ENCODE measurements at places on chromosomes 4 and X.

- no peak for DNase-seq
These were observed at the start of gene TBC1D9 for GRCh38 chr4:140756319-140757231. TSS of gene TBC1D9 (minus strand) at chr4:140756385. CDS start at chr4:140756045, 340 bp downstream.

GRCh38 chrX:134764202-134764785, 106.0 kb upstream of the PLAC1 start:
- DNase-seq, result no peak

GRCh38 chr4:6984612-6985425, 58.4 kb upstream of the TADA2B start:
- DNase-seq, result no peak

- DNase-seq, result no peak
These were observed 52.5 kb downstream of the JADE1 start for GRCh38 chr4:128861856-128862518.

GRCh38 chr4:99991741-99992140, 41.7 kb upstream of the H2AZ1 start:
- DNase-seq, result no peak

- DNase-seq, result no peak
These were observed 984.4 kb downstream of the RAB28 start for GRCh38 chr4:12499693-12500092.

- DNase-seq, result no peak
These were observed 19.3 kb downstream of the GPR143 start for GRCh38 chrX:9746148-9746888.

DNA sequence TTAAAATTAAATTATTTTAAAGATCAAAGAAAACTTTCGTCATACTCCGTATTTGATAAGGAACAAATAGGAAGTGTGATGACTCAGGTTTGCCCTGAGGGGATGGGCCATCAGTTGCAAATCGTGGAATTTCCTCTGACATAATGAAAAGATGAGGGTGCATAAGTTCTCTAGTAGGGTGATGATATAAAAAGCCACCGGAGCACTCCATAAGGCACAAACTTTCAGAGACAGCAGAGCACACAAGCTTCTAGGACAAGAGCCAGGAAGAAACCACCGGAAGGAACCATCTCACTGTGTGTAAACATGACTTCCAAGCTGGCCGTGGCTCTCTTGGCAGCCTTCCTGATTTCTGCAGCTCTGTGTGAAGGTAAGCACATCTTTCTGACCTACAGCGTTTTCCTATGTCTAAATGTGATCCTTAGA, at the start of gene CXCL8:
Gene CXCL8, plus strand, starts transcription at position 217 of the 426 bp plus-strand sequence. Its CDS starts 90 bp downstream, at position 307.
- DNase-seq, result no peak

DNA sequence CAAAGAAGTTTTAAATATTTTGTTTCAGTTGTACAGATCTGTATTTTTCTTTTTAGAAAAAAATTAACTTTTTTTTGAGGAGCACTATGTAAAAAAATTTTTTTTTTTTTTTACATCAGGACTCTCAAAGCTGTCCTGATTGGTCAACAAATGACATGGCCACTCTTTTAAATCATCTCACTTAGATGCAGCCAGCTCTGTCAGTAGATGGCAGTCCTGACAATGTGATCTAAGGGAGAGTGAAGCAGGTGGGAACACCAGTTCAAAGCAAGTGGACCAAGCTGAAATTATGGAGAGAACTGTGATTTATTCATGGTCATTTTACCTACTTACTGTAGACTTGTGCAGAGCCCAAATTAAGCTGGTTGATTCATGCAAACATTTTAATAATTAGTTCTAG, 174.7 kb upstream of the GPRIN3 start:
- DNase-seq, result no peak

DNA sequence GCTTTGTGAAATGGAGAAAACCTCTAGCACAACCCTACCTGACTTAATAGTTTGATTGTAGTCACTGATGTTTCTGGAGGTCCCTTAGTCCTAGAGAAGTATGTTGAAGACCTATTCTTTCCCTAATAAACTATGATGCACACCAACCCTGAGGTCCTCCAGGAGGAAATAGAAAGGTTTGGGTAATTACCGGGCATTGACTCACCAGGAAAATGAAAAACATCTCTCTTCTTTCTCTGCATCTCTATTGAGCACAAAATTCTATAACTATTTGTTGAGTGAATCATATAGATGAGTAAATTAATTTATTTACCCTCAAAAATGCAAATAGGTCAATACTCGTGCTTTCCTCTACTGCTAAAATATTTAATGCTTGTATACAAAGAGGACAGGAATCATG, 582.4 kb upstream of the FAM241A start:
- no peak for DNase-seq

DNA sequence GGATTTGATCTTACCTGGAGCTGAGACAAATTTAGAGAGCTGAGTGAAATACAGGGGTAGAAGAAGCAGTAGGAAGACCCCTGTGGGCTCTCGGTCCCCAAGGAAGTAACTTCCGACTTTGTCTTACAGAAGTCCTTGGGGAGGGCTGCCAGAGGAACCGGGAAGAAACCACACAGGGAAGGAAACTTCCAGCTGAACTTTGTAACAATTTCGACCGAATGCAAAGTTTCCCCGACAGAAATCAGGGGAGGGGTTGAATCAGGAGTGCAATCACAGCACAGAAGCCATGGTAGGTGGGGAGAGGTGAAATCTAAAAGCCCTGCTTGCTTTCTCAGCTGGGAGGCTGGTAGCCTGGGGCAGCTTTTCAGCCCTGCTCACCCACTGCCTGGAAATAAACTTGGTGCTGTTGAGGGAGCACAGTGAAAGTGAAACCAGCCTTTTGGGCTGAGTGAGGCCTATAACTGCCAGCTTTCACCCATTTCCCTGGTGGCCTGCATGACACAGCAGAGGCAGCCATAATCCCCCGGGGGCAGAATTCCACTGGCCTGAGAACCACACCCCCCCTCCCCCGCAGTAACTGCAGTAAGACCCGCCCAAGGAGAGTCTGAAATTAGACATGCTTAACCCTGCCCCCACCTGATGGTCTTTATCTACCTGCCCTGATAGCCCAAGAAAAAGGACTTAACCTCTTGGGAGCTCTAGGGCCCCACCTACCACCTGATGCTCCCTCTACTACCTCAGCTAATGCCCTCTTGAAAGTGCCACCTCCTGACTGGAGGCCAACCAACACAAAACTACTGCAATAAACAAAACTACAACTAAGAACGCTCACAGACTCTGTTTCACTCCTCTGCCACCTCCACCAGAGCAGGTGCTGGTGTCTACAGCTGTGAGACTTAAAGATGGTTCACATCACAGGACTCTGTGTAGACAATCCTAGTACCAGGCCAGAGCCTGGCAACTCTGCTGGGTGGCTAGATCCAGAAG, 248.2 kb downstream of the PARM1 start:
- no peak for DNase-seq

DNA sequence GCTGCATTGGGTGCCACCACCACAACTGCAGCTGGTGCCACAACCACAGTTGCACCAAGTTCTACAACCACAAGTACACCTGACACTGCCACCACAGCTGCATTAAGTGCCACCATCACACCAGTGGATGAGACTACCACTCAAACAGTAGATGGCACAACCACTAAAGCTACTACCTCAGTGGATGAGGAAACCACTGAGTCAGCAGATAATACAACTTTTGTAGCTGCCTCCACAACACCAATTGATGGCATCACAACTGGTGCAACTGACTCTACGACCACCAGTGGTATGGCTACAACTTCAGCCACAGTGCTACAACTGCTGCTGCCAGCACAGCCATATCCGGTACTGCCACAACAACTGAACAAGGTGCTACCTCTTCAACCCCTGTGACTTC, 35.1 kb upstream of the CABS1 start:
- no peak for DNase-seq

- no peak for DNase-seq
These were observed 1577.5 kb upstream of the PCDH7 start for GRCh38 chr4:29142708-29143107.

DNA sequence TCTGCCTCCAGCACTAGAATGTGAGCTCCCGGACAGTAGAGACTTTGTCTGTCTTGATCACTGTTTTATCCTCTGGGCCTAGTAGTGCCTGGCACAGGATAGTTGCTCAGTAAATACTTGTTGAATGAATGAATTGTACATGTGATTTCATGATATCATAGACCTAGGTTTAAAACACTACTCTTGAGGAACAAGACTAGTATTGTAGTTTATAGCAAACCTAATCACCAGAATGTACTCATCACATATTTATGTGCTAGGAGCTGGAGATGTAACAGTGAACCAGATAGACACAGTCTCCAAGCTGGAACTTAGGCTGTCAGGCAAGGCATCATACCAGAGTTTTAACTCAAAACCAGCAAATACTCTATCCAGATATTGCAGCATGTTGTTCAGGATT, 23.5 kb downstream of the GAB3 start:
- no peak for DNase-seq

DNA sequence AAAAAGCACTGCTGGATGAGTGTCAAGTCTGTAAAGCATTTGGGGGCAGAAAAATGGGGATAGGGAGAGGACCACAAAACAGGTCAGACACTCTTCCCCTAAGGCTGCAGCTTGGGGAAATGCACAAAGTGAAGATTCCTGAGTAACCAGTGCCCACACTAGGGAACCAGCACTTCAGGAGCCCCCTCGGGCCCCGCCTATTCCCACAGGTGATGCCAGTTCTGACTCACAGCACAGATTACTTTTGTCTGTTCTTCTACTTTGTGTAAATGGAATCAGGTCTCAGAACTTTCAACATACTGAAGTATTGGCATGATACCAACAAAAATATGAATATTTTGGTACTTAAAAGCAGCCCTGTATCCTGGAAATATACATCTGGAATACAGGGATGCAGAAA, 112.5 kb downstream of the ADRA2C start:
- DNase-seq, result no peak

DNA sequence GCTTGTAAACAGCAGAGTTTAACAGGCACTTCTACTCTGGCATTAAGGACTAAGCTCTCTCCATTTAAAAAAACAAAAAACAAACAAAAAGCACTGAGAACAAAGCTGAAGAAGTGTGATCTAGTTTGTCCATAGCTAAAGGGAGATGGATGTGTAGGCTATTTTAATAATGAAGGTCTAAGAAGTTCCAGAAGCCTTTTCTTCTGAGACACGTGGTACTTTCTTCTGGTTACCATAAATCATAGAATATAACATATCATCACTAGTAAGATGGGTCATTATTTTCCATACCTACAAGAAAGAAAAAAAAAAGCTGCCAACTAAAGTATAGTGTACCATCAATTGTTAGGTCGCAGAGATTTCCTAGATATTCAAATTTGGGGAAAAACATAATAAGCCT, 722 bp upstream of the NBDY start:
- DNase-seq, result no peak

DNA sequence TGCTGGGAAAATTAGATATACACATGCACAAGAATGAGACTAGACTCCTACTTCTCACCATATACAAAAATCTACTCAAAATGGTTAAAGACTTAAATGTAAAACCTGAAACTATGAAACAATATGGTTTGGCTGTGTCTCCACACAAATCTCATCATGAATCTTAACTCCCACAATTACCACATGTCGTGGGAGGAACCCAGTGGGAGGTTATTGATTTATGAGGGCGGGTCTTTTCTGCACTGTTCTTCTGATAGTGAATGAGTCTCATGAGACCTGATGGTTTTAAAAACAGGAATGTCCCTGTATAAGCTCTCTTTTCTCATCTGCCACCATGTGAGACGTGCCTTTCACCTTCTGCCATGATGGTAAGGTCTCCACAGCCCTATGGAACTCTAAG, 48.5 kb upstream of the DDX60 start:
- DNase-seq, result no peak

DNA sequence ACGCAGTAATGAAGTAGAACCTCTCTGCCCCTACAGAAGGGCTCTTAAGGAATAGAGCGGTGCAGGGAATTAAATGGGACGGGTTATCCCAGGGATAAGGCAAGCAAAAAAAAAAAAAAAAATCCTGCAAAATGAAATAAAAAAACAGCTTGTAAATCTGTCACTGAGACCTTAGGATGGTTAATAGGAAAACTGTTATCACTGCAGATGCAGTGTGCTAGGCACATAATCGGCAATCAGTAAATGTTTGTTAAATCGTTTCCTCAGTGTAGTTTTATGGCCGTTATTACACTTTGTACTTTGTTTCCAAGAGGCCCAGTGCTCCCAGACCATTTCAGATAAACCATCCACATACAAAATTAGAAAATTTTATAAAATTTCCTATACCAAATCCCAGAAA, 1.0 kb downstream of the HNRNPH2 start:
- DNase-seq, result no peak

- no peak for DNase-seq
These were observed 36.1 kb upstream of the PHKA2 start for GRCh38 chrX:19019996-19020395.

- DNase-seq, result no peak
These were observed 67.8 kb downstream of the WFS1 start for GRCh38 chr4:6337331-6337935.

GRCh38 chr4:40596522-40596921, 33.1 kb downstream of the RBM47 start:
- DNase-seq, result no peak

- DNase-seq, result no peak
These were observed 16.9 kb downstream of the CD99 start for GRCh38 chrX:2708021-2708420.

GRCh38 chr4:158025131-158025530, 147.7 kb downstream of the GASK1B start:
- DNase-seq, result no peak

DNA sequence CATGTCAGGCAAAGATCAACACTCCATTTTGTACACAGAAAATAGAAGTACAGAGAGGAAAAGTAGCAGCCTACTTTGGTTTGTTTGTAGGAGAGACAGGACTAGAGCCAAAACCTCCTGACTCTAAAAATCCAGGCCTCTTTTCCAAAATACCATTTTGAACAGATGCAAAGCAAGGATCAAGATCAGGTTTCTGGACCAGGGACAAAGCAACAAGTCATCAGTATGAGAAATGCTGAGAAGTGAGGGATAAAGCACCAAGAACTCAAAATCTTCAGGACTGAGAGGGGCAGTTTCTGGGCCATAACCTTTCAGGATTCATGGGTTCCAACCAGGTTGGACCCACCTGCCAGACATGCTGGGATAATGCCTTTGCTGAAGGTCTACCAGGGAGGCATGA, 36.6 kb upstream of the MBTPS2 start:
- DNase-seq, result no peak

DNA sequence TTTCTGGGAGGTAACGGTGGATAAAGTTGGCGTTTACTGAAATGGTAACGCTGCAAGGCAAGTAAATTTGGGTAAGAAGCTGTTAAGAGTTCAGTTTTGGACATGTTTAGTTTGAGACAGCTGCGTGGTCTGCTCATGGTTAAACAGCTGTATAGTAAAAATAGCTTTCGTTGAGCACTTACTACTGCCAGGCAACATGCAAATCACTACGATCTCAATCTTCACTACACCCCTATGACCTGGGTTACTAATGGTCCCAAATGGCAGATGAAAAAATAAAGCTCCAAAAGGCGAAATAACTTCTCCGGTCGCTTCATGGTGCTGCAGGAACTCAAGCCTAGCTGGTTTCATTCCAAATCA, 22.2 kb downstream of the FABP2 start:
- DNase-seq, result no peak

DNA sequence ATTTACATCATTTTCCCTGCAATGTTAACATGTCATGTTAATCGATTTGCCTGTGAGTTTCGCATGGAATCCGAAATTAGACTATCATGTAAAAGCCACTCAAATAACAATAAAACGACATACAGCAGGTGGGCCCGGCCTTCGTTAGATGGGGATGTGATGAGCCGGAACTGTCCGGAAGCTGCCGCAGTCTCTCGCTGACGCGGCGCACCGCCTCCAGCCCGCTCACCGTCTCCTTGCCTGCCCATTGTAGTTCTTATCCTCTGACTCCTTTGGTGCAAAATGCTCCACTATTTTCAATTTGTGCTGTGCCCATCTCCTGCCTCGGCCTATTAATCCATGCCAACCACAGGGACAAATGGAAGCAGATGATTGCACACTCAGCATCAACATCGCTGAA, 877.5 kb upstream of the TENM3 start:
- no peak for DNase-seq

- no peak for DNase-seq
These were observed 543.5 kb downstream of the PDHA2 start for GRCh38 chr4:96383349-96383748.

Data from activated T-cell treated with anti-CD3 and anti-CD28 coated beads for 1 hour (primary cell).